ENCODE measurements at places on chromosomes 6 and 20.

DNA sequence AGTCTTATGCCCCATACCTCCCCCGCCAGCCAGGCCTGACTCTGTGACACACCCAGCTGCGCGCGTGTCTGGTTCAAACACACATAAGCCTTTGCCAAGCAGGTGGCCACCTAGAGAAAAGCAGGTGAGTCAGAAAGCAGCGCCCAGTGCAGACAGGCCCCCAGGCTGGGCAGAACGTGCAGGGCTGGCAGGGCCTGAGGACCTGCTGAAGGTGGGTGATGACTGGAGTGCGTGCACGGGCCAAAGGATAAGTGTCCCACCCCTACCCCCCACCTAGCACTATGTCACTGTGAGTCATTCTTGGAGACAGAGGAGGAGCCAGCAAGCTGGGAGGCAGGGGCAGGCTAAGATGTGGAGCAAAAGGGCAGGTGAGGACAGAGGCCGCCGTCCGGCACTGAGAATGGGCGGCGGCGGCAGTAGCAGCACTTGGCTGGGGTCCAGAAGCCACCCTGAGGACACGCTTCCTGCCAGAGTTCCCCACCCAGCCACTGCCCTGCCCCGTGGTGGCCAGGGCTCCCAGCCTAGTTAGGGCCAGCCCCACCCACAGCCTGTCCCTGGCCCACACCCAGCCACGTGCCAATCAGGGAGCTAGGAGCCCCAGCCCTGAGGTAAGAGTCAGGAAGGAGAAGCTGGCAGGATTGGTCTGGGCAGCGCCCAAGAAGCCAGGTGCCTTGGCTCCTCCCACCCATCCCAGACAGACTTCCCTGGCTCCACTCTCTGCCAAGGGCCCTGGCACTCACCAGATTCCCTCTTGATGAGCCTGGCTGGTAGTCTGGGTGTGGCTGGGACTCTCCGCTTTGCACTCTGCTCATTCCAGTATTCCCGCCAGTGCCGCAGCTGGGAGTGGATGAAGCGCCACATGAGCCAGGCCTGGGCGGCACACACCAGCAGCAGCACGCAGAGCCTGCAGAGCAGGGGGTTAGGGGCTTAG, 72.7 kb downstream of the TRAM2 start:
- no peak for DNase-seq

- no peak for DNase-seq
These were observed 21.1 kb downstream of the SPTLC3 start for GRCh38 chr20:13029687-13030375.

DNA sequence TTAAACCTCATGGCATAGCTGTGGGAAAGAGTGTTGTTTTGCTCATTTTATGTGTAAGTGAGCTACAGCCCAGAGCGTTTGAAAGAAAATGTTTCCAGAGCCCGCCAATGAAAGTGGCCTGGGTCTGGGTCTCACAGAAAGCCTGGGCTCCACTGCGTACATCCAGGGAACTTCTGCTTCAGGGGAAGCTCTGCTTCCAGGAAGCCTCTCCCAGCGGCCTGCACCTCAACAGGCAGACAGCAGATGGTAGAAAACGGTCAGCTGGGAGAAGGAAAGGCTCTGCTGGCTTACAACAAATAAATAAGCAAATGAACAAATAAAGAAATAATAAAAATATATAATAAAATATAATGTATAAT, 270.5 kb upstream of the SUPT3H start:
- no peak for DNase-seq

DNA sequence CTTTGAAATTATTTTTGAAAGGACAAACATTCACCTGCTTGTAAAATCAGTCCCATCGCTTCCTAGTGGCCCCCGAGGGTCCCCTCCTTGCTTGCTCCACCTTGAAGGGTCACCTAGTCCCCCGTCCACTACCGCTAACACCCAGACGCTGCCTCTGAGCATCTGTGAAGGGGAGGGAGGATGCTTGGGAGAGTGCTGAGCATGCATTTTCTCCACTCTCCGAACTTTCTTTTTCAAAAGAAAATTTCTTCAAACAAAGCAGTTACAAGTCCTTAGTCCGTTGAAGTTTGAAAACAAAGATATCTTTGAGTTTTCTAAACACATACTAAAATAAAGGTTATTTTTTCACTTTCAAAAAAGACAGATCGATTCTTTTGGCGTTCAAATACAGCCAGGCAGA, 224.3 kb upstream of the ARID1B start:
- no peak for DNase-seq

DNA sequence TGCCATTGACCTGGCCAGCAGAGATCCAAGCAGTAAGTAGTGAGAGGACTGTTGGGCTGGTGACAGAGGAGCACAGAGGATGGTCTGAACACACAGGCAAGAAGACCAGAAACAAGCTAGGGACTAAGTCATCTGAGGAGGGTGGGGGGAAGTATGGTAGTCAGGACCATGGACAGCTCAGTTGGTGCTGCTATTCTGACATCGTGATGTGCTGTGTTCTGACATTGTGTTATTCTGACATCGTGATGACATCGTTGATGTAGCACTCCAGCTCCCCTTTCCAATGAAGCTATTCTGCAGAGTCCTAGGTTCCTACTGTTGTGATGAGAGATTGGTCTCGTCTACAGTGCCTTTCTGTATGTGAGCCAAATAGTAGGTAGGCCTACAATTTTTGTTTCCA, 28.7 kb downstream of the CFAP206 start:
- no peak for DNase-seq

GRCh38 chr6:108895571-108895970, 47.3 kb downstream of the ARMC2 start:
- DNase-seq: no peak

- no peak for DNase-seq
These were observed 15.5 kb downstream of the EBF4 start for GRCh38 chr20:2708073-2708415.

GRCh38 chr6:15086348-15087158, 159.3 kb upstream of the JARID2 start:
- DNase-seq: no peak

- no peak for DNase-seq
These were observed 90.7 kb downstream of the SNAP25 start for GRCh38 chr20:10309326-10309725.

DNA sequence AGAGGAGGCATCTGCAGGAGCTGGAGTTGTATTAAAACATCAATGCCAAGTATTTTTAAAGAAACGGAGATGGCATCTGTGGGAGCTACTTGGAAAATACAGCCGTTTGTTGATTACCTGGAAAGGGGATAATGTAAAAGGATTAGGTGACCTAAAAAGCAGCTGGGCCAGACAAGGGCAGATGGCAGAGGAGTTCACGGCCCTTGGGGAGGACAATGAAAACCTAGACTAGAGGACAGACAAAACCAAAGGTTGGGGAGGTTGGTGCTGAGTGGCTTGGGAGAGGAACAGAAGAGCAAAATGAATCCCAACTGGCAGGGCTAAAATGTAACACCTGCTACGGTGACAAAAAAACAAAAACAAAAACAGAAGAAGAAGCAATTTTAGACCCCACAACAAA, 260.5 kb upstream of the JARID2 start:
- no peak for DNase-seq

- DNase-seq: no peak
These were observed 350.5 kb downstream of the NRN1 start for GRCh38 chr6:5656226-5656625.

GRCh38 chr20:6348908-6349307, 226.1 kb upstream of the FERMT1 start:
- DNase-seq: no peak

DNA sequence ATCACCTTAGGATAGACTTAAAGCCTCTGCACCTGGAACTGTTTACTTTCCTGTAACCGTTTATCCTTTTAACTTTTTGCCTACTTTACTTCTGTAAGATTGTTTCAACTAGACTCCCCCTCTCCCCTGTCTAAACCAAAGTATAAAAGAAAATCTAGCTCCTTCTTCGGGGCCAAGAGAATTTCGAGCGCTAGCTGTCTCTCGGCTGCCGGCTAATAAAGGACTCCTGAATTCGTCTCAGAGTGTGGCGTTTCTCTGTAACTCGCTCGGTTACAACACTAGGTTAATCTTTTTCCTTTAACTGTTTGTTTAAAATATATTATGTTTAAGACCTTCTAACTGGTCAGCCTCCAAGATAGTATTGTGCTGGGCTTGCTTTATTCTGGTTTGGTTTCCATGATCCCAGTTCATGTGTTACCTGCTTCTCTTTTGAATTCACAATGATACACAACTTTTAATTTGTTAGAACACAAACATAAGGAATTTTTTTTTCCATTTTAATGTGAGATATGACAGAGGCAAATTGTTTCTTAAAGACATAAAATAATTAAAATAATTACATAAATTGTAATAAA, 8.7 kb upstream of the NQO2 start:
- DNase-seq: no peak

GRCh38 chr20:47016068-47016664, 121.5 kb downstream of the EYA2 start:
- no peak for DNase-seq

GRCh38 chr20:38514947-38515346, 42.3 kb downstream of the RALGAPB start:
- DNase-seq: no peak

DNA sequence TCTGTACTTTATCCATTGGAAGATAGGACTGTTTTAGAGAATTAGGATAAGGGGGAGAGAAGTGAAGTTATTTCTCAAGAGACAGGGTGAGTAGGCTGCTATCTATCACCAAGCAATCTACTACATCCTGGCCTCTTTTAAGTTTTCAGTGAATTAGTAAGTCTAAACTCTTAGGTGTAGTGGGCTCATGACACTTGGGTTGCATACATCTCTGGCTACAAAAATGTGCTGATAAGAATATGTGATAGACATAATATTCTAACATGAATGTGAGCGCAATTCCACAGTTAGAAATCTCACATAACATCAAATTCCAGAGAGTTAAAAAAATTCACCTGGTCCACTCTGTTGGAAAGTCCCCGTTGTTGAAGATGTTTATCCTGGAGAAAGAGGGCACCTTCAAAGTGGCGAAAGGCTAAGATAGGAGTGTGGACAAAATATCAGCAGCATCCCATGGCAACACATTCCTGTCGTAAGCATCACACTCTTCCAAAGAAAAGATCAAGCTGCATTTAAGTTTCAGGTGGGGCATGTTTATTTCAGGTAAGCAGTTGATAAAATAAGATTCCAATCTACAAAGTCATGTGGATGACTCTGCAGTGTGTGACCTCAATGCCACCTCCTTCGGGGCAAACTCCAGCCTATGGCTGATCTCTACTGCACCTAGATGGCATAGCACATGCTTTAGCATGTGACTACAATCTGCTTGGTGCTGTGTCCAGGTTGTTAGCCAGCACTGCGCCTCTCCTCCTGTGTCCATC, 111.7 kb upstream of the NEDD9 start:
- no peak for DNase-seq

DNA sequence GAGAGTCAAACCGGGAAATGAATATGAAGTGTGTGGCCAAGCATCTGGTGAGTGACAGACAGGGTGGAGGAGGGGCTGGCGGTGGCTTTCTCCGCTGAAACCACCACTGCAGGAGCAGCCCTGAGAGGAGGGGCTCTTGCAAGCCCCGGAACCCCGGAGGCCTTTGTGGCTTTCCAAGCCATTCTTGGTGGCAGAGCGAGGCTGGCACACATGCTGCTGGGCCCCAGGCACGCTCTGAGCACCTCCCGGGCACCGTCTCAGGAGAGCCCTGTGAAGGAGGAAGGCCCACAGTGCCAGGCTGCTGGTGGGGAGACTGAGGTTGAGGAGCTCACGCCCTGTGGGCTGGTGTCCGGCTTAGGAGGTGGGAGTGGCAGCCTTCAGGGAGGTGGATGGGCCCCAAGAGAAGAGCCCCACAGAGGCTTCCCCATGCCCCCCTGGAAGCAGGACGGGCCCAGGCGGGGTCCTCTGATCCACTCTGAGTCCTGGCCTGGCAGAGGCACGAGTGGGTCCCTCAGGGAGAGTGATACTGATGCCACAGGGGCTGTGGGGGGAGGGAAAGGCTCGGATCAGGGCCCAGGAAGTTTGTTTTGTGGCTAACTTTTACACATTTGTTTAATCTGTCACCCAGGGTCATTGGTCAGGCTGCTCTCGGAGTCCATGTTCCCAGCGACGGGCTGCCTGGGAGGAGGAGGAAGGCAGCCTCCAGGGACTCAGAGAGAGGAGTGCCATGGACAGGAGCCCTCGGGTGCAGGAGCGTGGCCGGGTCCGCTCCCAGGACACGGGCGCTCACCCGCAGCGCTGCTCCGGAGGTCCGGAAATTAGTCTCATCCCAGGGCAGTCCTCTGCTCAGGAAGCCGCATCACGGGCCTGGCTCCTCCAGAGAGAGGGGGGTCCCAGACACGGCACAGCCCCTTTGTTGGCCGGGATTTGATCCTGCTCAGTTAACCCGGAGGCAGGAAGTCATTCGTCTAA, 170.7 kb downstream of the ERMARD start:
- DNase-seq: no peak

DNA sequence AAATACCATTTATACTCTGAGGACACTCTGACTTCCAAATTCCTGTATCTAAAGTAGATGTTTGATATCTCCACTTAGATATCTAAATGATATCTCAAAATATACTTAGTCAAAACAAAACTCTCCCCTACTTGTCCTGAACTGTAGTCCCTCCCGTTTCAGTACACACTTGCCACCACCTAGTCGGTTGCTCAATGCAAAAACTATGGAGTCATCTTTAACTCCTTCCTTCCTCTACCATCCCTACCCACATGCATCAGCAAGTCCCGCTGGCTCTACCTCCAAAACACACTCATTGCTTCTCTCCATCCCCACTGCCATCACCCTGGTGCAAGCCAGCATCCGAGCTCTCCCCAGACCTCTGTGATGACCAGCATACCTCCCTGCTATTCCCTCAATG, 13.2 kb downstream of the STX7 start:
- DNase-seq: no peak

DNA sequence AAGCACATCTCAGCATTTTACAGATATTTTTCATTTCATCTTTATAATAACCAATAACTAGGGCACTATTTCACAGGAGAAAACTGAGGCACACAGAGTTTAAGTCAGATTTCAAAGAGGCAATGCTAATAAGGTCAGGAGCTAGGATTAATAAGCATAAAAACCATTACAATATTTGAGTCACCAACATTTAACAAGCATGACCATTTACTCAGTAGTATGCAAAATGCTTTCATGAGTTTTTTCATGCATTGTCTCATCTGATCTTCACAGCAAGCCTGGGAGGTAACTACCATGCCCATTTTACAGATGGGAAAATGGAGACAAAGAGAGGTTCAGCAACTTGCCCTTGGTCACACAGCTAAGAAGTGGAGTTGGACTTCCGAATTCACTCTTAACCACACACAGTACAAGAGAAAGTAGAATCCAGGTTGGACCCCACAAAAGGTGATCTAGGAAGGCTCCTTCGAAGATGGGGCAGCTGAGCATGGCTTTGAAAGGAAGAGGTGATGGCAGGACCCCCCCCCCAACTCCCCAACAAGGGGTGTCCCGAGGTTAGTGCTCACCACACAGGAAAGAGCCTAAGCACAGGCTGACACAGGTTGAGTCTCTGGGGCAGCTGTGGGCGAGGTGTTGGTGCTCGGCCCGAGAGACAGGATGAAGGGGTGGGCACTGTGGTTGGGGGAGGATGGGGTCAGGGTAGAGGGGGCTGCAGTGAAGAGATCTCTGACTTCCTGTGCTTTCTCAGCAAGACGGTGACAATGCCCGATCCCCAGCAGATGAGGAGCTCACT, 108.8 kb downstream of the PREX1 start:
- DNase-seq: no peak

Measured in stimulated activated CD4-positive, alpha-beta T cell treated with anti-CD3 and anti-CD28 coated beads, Interleukin-1b, Interleukin-23, amount 100 ng/mL, for 1 hour (primary cell).